ENCODE measurements at places on chromosomes 12 and 14. TPM values are rescaled to one million over a fixed set of nuclear protein-coding genes. Genes with fewer than 3 reads are reported as not detected.

Gene ITGB7
- total RNA-seq: 7.7 TPM

Gene CIROP
- not detected for total RNA-seq

Gene MYO1H
- 0.64 TPM for total RNA-seq

Gene SBNO1
- total RNA-seq: 27.1 TPM

Gene MFAP5
- total RNA-seq: 2.8 TPM

Gene HSPA2
- 13.5 TPM for total RNA-seq

Gene CPNE8
- 32.1 TPM for total RNA-seq

Gene CFAP54
- total RNA-seq: 0.75 TPM

Measured in upper lobe of right lung (tissue), 1 donor.